ENCODE measurements at places on chromosomes 7 and 10.
A peak's percentile ranks its signal among the peaks of the same experiment; 100 is the strongest.

GRCh38 chr10:132685921-132686680, 99.8 kb downstream of the NKX6-2 start:
- DNase-seq, result no peak

GRCh38 chr10:32065856-32066255, 9.6 kb upstream of the KIF5B start:
- DNase-seq, result peak; percentile 54

- no peak for DNase-seq
Observed at GRCh38 chr7:101686030-101686429, 56.9 kb upstream of the MYL10 start.

GRCh38 chr10:73537709-73538108, 41.9 kb upstream of the PPP3CB start:
- DNase-seq, result no peak

- DNase-seq, result no peak
Observed at GRCh38 chr10:118823256-118823907, 68.6 kb upstream of the CACUL1 start.

DNA sequence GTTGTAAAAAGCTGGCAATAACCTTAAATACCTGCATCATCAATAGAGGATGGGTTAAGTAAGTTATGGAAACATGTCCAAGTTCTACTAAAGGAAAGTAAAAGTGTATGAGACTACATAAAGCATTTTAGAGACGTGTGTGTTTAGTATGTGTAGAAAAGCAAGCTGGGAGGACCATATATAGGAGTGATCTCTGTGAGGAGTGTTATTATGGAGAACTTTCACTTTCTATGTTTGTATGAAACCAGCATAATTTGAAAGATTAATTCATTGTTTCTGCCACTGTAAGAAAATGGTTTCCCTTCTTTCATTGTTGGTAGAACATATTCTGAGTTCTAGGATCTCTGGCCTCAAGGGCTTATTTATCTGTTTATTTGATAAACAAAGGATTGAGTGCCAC, 19.2 kb upstream of the PDLIM1 start:
- DNase-seq, result no peak

GRCh38 chr7:157928808-157929425, 592.1 kb downstream of the DNAJB6 start:
- DNase-seq, result no peak

DNA sequence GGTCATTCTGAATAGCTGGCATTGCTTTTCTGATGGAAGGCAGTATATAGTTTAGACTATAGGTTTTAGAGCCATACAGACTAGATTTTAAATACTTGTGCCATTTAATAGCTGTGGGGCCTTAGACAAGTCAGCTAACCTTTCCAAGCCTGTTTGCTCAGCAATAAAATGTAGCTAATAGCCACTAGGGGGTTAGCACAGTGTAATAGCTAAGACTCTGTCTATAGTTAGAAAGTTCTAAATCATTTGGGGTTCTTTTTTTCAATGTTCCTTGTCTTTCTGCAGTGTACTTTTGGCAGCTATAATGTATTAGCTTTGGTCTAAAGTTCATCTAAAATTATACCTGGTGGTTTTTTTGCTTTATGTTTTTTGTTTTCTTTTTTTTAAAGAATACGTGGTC, 7.5 kb upstream of the KIFBP start:
- DNase-seq, result no peak

GRCh38 chr7:97971120-97971989, 18.6 kb downstream of the OCM2 start:
- DNase-seq, result peak; percentile 49

DNA sequence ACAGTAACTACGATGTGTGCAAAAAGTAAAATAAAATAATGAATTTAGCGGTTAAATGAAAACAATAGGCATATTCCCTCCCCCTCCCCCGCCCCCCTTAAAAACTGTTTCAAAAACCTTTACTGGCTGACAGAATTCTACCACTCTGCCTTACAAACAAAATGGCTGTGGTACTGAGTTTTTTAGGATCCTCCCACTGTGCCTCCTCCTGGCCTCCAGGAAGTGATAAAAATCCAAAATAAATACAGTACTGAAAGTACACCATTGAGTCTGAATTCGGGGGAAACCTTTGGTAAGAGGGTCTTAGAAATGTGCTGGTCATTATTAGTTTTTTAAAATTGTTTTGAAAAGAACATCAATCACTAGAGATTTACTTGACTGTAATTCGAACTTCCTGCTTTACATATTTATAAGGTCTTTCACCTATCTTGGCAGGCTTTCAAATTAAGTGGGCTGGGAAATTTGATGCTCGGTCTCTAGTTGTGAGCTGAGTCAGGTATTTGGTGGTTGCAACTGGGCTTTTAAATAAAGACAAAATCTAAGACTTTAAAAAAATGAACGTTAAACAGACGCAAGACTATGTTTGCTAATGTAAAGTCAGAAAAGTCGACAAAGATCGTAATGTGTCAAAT, 32.5 kb upstream of the EPC1 start:
- no peak for DNase-seq

DNA sequence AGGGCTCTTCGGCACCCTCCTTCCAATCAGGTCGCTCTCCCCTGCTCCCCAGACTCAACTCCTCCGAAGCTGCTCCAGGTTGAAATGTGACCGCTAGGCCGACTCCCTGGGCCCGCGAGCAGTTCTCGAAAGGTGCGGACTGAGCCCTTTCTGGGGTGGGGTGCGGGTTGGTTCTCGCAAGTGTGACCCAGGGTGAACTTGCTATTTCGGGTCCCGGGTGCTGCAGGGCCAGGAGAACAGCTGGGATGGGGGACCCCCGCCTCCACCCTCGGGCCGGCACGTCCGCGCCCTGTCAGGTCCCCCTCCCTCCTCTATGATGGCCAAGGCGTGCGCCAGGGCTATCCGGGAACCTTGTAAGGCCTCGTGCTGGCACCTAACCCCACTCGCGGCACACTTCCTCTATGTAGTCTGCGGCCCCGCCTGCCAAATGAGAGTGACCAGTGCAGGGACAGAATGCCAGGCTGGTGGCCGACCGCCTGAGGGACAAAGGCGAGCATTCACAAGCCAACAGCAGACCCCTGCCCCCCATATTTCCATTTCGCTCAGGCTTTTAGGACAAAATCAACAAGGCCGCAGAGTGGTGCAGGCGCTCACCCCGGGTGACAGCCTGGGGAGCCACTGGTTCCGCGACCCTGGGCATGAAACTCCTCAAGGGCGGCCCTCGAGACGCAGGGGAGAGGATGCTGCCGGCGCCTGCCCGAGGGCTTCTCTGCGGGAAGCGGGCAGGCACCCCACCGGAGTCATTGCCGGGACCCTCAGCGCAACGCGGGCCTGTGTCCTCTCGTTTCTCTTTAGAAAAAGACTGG, 13.7 kb upstream of the HOXA13 start:
- DNase-seq, result no peak
